ENCODE measurements at places on chromosomes 3 and 15. TPM values are rescaled to one million over a fixed set of nuclear protein-coding genes. Genes with fewer than 3 reads are reported as not detected.

- H3K4me3 ChIP-seq: no peak overlapping the region
- no peaks in the 10 kb centered on the region for H3K36me3 ChIP-seq
- DNase-seq: no peak
- H3K27ac ChIP-seq: no peak overlapping the region
- no peaks in the 10 kb centered on the region for H3K27me3 ChIP-seq
Observed at GRCh38 chr3:197420115-197420514, 121.7 kb upstream of the DLG1 start.

GRCh38 chr3:152319256-152319655 lies 50.5 kb downstream of the MBNL1 start:
- H3K27me3 ChIP-seq: no peaks in the 10 kb centered on the region
- no peak for DNase-seq
- H3K27ac ChIP-seq: peak overlapping the region; percentile 83
- H3K36me3 ChIP-seq: no peaks in the 10 kb centered on the region
- H3K4me1 ChIP-seq: peaks cover 5% of the 10 kb centered on the region

DNA sequence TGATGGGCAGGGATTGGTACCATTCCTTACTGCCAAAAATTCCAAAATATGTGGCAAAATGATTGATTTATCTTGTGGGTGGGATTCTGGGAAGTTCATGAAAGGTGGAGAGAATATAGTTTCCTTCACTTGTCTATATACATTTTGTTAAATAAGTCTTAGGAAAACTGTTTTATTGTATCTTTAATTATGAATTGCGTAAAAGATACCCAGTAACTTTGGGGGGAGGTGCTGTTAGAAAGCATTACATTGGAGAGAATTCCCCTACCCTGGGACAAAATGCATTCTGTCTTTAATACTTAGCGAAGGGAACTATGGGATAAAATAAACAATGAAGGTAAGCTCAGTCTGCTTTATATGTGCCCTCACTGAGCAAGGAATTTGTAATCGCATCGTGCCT lies 4.6 kb downstream of the SETD5 start:
- peaks cover 14% of the 10 kb centered on the region for H3K4me1 ChIP-seq
- H3K36me3 ChIP-seq: no peaks in the 10 kb centered on the region
- peak overlapping the region; percentile 26 for H3K27ac ChIP-seq
- DNase-seq: no peak
- H3K4me3 ChIP-seq: no peak overlapping the region

SV2B gene
- 0.26 TPM for total RNA-seq

ZNF619 gene
- total RNA-seq: 9.1 TPM

CADM2 gene
- total RNA-seq: 0.85 TPM
